Effector memory CD8-positive, alpha-beta T cell (primary cell): ENCODE measurements at places on chromosomes 11 and 22.
A peak's percentile ranks its signal among the peaks of the same experiment; 100 is the strongest.

- no peak for DNase-seq
Observed at GRCh38 chr11:31487848-31488247, 21.6 kb downstream of the IMMP1L start.

- no peak for DNase-seq
Observed at GRCh38 chr11:124753205-124753604, 1.1 kb upstream of the VSIG2 start.

GRCh38 chr11:47669856-47670255, 27.5 kb upstream of the MTCH2 start:
- no peak for DNase-seq

GRCh38 chr11:125618383-125618782, 6.6 kb upstream of the CHEK1 start:
- DNase-seq = no peak

DNA sequence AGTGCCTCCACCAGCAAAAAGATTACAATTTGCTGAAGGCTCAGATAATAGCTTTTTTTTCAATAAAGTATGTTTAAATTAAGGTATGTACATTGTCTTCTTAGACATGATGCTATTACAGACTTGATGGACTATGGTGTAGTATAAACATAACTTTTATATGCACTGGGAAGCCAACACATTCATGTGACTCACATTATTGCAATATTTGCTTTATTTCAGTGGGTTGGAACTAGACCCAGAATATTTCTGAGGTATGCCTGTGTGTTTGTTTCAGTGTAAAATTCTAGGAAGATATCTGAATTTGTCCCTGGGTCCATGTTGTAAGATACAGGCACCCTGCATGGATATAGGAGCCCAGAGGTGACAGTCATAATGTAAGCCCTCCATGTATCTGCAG, 120.0 kb upstream of the BDNF start:
- DNase-seq = no peak

- peak; percentile 52 for DNase-seq
Observed at GRCh38 chr11:93234602-93235207, 36.9 kb upstream of the SLC36A4 start.

DNA sequence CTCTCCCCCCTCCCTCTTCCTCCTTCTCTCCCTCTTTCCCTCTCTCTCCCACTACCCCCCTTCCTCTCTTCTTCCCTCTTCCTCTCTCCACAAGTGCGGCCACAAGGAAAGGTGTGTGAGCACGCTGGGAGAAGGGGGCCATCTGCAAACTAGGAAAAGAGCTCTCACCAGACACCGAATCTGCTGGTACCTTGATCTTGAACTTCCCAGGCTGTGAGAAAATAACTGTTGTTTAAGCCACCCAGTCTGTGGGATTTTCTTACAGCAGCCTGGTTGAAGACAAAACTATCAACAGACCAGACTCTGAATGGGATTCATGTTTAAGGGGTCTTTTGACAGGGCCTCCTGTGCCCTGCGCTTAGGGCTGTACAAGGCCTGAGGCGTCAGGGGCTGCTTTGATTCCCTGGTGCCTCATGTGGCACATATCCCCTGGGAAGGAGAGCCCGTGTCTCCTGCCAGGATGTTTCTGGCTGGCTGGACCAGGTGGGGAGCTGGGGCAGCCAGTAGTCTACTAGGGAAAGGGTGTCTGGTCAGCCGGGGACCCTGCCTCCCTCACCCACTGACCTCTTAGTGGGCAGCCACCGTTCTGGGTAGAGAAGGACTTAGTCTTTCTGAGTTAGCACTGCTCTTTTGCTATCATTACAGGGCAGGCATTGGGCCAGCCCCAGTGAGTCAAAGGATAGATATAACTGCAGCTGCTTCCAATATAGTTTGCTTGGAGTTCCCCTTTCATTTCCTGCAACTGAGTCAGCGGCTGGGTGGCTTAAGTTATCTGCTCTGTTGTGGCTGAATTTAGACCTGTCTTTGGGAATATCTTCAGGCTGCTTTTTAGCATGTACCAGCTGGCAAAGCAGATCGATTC, 6.2 kb downstream of the PANX1 start:
- DNase-seq = no peak

- no peak for DNase-seq
Observed at GRCh38 chr11:128279866-128280265, 307.5 kb downstream of the ETS1 start.
